CD4-positive, CD25-positive, alpha-beta regulatory T cell (primary cell): ENCODE measurements at places on chromosomes 12 and 14.

DNA sequence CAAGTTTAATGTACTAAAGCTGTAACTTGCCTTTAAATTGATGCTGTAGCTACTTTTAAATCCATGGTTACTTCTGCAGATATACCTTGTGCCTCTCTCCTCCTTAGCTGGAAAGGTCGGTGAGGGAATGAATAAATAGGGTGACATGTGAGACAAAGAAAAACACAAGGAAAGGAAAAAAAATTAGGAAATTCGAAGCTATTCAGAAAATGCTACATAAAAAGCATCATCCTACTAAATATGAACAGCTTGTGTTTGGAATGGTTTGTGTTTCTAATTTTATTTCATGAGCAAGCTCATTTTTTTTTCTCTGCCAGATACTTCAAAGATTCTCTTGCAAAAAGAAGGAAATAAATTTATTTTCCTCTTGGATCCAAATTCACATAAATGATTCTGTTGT, 186.3 kb upstream of the NUDT4 start:
- DNase-seq, result no peak

DNA sequence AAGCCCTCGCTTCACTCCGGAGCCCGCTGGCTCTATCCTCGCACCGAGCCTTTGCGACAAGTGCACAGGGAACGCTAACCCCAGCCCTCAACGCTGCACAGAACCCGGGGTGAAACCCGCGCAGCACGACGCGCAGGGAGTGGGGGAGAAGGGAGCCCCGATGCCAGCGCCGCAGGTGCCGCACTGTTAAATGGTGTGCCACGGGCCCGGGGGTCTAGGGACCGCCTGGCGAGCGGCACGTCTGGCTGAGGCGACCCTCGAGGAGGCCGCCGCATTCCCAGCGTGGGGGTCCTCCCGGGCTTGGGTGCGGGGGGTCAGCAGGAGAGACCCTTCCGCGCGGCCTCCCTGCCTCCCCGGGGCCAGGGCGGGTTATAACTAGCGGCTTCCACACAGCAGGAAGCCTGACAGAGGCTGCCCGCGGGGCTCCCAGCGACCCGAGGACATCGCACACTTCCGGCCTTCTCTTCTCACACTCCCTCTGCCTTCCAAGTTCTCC, 23.8 kb upstream of the LRTM2 start:
- peak; percentile 69 for DNase-seq

DNA sequence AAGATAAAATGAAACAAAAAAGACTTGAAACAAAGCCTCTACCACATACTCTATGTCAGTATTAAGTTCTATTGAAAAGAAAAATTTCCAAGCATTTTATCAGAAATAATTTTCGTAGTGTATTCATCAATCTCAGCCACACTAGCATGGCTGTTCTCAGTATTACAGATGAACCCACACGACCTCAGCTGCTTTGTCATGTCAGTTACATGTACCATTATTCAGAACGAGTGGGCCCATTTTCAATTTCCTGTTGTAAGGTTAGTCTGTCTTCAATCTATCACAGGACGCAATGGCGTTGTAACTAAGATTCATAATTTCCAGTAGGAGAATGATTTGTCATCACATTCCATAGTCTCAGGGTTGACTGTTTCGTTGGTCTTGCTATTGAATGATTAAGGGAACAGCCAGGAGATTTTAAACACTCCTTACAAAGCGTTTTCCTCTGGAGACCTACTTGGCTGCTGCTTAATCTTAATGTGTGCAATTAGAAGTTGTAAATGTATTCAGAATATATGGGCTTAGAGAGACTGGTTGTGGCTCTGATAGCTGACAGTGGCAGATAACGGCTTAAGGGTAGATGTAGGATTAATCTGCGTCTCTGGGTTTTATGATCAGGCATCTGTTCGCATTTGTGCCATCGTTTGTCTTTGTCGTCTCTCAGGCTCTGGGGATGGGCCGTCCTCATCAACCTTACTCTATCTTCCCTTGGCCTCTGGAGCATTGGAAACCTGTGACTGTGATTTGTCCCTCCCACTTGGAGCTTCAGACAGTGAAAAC, 65.4 kb downstream of the GLT1D1 start:
- no peak for DNase-seq

GRCh38 chr12:125856896-125857295, 791.7 kb downstream of the AACS start:
- DNase-seq, result no peak

GRCh38 chr14:37623426-37623951, 28.1 kb downstream of the TTC6 start:
- no peak for DNase-seq

- DNase-seq, result no peak
These were observed 86.5 kb downstream of the FOXA1 start for GRCh38 chr14:37508503-37508902.

DNA sequence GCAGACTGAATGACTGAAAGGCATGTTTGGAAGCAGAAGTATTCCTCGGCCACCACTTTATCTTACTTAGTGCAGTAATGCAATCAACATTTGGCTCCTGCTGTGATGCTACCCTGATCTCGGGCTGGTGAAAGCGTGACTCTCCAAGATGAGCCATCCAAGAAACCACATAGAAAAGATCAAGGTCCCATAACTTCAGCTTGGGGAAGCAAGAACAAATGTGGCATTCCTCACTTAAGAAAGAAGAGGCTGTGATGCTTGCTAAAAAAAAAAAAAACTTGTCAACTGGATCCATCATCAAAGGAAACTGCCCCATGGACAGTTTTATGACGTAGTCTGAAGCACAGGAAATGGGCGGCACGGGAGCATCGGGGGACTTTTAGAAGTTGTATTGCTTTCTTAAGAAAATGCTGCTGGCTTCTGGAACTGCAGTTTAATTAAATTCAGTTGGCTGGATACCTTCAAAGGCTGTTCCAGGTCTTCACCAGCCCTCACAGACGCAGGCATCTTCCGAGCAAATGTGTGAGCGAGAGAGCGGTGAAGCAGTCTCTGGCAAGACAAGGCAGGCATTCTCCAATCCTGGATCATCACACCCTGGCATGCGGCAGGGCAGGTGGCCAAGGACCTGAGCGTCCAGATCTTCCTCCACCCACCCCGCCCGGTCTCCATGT, 38.2 kb upstream of the MAP1LC3B2 start:
- no peak for DNase-seq

GRCh38 chr14:90276646-90277367, 20.5 kb downstream of the PSMC1 start:
- no peak for DNase-seq

- DNase-seq, result no peak
These were observed 5.1 kb upstream of the MED13L start for GRCh38 chr12:116282371-116283286.

DNA sequence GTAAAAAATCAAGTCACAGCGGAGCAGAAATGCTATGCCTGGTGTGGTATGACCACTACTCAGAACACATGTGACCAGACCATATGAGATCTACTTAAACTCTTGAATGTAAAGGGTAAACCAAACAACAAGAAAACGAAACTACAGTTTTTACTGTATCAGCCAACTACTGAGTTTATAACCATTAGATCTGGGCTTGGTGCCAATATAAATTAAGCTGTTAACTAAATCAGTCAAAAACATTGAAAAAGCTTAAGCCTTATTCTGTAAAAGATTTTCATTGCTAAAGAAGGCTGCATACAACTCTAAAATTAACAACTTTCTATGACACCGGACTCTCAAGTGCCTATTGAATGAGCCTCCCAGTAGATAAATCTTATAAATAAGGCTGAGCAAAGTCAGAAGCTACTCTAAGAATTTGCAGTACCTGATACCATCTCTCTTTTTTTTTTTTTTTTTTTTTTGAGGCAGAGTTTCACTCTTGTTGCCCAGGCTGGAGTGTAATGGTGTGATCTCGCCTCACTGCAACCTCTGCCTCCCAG, 35.4 kb downstream of the SPTLC2 start:
- no peak for DNase-seq
